Myocyte (in vitro differentiated cells): ENCODE measurements at places on chromosomes 16 and 17. TPM values are rescaled to one million over a fixed set of nuclear protein-coding genes. Genes with fewer than 3 reads are reported as not detected.

Gene ITGAD
- total RNA-seq = not detected in 2 replicates

Gene KIFC3
- total RNA-seq = 55.6 and 64.5 TPM in 2 replicates

DNA sequence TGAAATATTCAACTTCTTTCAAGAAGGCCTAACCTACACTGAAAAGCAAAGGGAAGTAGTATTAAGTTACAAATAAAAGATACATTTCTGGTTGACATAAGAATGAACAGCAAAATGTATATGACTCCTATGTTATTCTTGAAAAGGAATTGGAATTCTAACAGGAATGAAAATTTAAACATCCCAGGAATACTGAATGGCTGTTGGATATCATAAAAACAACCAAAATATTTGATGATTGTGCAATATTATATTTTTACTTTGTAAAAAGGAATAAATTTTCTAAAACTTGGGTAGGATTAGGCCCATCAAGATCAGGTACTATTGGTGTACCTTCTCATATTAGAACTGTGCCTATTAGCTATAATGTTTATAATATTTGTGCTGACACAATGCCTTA is 50.0 kb downstream of the CYB5B start:
- DNase-seq = no peak

DNA sequence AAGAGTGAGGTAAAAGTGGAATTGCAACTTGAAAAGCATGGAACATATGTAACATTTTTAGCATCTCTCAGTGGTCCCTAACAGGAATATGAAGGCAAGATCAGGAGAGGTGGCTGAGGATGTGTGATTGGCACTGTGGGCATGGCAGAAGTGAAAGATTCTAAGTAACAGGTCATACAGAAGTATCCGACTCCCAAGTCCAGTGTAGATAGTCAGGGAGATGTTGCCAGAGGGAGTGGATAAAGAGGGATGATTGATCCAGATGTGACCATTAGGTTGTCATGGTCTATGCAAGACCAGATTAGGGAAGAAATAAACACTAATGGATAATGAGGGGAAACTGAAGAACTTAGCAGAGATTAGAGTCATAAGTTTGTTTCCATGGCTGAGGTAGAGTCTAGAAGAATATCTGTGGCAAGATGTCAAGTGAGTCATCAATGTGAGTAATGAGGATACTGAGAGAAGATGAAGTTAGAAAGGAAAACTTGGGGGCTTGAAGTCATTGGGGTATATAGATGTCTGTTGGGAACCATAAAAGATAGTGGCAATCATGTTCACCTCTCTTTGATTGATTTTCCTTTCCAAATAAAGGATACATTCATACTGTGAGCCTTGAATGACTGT is 23.9 kb upstream of the CAPNS2 start:
- DNase-seq = peak; percentile 58
